ENCODE measurements at places on chromosomes 16 and 17. TPM values are rescaled to one million over a fixed set of nuclear protein-coding genes. Genes with fewer than 3 reads are reported as not detected.

The NTN1 gene
- 0.15 TPM for total RNA-seq

The MPP3 gene
- 2.7 TPM for total RNA-seq

The TPSG1 gene
- total RNA-seq = not detected

The ZPBP2 gene
- not detected for total RNA-seq

The CA4 gene
- total RNA-seq = not detected

The SPATA22 gene
- not detected for total RNA-seq

The CCDC78 gene
- not detected for total RNA-seq

The KCNJ16 gene
- total RNA-seq = not detected

The BICDL2 gene
- total RNA-seq = not detected

Measured in mammary microvascular endothelial cell (primary cell).